ENCODE measurements at places on chromosomes 7 and 10. TPM values are rescaled to one million over a fixed set of nuclear protein-coding genes. Genes with fewer than 3 reads are reported as not detected.

DNA sequence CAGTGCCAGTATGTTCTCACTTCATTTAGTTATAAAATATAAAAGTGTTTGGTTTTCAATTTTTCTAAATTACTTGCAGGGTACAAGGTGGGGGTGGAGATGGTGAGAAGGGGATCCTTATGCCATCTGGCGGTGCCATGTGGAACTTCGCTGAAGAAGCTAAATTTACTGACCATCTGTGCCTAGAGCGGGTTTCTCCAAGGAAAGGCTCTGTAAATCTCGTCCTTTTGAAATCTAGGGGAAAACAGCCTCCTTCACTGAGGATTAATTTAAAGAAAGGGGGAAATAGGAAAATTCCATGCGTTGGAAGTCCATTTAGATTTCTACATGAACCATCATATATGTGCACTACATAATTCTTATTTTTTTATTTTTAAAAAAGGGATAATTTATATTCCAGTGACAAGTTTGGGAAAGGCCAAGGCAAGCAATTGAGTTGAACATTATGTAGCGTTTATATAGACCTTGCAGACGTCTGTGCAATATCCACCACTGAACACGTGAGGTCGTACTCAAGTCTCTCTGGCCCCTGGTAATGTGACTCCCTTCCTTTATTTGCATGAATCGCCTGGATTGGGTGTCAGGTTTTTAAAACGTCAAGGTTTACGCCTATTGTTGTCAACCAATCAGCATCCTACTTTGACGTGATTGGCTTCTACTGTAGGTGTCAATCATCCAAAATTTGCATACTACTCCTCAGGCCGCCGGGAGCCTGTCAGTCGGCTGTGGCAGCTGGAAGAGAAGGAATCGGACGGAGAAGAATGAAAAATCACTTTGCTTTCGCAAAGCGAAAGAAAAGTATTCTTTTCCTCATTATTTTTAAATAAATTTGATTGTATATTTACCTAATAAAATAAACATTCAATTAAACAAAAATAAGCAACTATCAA, 297.1 kb upstream of the NFE2L3 start:
- H3K27me3 ChIP-seq: peaks cover 50% of the 10 kb centered on the region
- peak overlapping the region; percentile 28 for H3K4me3 ChIP-seq
- DNase-seq: no peak
- H3K4me1 ChIP-seq: peaks cover 11% of the 10 kb centered on the region
- peaks cover 7% of the 10 kb centered on the region for H3K36me3 ChIP-seq
- H3K27ac ChIP-seq: no peak overlapping the region

DNA sequence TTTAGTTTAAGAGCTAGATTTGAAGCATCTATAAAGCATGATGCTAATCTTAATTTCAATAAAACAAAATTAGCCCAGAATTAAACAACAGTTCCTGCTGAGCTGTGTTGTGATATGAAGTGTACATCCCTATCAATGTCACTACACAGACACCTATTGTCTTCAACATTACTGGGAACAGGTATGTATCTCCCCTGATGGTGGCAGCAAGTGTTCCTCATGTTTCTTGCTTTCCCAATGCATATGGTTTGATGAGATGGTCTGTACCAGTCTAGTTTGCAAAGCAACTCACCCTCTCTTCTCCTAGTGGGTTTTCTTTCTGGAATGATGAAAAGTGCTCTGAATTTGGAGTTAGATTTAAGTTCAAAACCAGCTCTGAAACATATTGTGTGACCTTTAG, 38.1 kb downstream of the TSPAN12 start:
- peaks cover 55% of the 10 kb centered on the region for H3K27me3 ChIP-seq
- H3K4me3 ChIP-seq: no peak overlapping the region
- no peaks in the 10 kb centered on the region for H3K36me3 ChIP-seq
- H3K27ac ChIP-seq: no peak overlapping the region
- no peak for DNase-seq
- no peaks in the 10 kb centered on the region for H3K4me1 ChIP-seq

DNA sequence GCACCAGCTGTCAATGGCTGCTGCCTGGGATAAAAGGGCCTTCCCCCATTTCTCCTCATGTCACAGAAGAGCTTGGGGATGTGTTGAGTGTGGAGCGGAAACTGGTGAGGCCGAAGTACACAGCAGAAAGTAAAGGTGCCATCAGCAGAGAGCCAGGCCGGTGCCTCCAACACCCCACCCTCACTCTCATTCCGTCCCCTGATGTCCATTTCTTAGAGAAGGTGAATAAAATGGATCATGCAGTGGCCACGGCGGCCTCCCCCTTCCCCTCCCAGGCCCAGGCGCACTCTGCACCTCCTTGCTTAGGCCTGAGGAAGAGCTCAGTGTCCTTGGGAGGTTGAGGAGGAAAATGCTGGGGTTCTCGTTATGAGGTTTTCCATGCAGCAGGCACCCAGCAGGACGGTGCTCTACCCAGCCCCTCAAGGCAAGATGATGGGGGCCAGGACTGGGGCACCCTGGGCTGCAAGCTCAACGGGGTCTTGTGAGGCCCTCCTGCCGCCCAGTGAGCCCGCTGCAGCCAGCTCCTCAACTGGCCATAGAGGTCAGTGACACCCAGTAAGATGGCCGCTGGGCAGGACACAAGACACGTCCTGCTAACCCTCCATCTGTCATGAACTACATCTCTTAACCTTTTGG, 163.9 kb downstream of the ADARB2 start:
- no peak overlapping the region for H3K4me3 ChIP-seq
- no peak for DNase-seq
- H3K36me3 ChIP-seq: peaks cover 2% of the 10 kb centered on the region
- no peak overlapping the region for H3K27ac ChIP-seq
- H3K27me3 ChIP-seq: peaks cover 37% of the 10 kb centered on the region

SEMA3C gene
- total RNA-seq: 0.62 TPM

IDI2 gene
- total RNA-seq: not detected

SPDYE5 gene
- not detected for total RNA-seq

OPALIN gene
- total RNA-seq: not detected
